CD4-positive, alpha-beta T cell treated with Interleukin-15 for 4 hours (primary cell): ENCODE measurements at places on chromosomes 7 and 10.

DNA sequence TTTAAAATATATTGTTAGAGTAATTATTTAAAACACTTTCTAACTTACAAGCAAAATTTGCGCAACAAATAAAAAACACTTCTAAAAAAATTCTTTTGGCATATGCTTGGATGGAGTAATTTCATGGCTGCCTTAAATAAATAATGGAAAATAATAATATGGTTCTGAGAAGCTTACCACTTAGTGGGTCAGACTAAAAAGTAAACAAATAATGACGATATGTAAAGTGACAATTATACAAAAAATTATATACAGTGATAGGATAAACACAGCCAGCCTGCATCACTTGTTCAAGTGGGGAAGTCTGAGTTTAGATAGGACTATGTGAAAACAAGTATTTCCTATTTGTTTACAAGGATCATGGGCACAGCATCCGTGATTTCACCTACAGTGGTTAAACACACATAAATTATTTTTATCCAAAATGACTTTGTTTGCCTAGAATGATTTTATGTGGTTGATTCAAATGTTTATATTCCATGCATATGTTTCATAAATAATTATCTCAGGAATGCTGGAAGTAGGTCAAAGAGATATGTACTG is 141.7 kb upstream of the SEMA3D start:
- no peak for DNase-seq

GRCh38 chr10:110535958-110536891 is 31.3 kb upstream of the SMC3 start:
- peak; percentile 72 for DNase-seq

- no peak for DNase-seq
Observed at GRCh38 chr7:80150611-80151273, 16.1 kb downstream of the GNAI1 start.

DNA sequence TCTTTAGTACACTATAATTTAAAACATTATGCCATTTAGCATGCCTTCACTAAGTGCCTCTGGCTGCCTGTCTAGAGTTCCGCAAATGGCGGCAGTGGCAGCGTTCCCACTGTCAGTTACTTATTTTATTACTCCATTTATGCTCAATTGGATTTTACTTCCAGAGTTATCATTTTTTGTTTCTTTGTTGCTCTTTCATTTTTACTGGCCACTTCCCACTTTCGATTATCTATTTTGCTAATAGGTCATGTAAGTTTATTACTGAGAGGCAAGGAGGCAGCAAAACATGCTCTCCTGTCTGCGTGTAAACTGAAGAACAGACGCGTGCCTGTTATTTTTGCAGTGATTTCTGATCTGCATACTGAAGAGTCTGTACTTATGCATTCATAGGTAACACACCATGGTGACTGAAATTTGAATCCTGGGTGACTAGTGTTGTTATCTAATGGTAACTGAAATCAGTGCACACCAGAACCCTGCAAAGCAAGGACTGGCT is 23.1 kb downstream of the KDM7A start:
- no peak for DNase-seq

- DNase-seq = no peak
Observed at GRCh38 chr10:124642088-124642710, 102.0 kb downstream of the FAM53B start.

- peak; percentile 74 for DNase-seq
Observed at GRCh38 chr7:150685219-150686029, at the start of gene GIMAP2. Gene GIMAP2, plus strand, starts transcription at chr7:150685706. Its CDS starts 1,354 bp downstream, at chr7:150687060.

- DNase-seq = no peak
Observed at GRCh38 chr10:75544993-75545706, 113.7 kb downstream of the LRMDA start.

- DNase-seq = no peak
Observed at GRCh38 chr7:145543242-145543641, 573.4 kb upstream of the CNTNAP2 start.

DNA sequence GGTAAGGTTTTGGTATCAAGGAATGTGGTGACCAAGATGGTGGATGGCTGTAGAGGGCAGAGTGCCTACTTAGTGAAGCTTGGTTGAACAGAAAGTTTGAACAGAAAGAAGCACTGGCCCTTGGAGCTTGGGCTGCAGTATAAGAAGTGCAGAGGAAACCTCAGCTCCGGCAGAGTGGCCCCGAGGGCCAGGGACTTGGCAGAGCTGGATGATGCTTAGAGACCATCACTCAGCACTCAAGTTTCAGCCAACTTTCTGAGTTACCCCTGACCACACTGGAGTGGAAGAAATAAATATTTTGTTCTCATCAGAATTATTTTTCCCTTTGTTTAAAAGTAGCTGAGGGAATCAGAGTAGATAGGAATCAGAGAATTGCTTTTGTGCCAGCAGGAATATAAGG is 336.7 kb downstream of the C7orf25 start:
- DNase-seq = no peak

DNA sequence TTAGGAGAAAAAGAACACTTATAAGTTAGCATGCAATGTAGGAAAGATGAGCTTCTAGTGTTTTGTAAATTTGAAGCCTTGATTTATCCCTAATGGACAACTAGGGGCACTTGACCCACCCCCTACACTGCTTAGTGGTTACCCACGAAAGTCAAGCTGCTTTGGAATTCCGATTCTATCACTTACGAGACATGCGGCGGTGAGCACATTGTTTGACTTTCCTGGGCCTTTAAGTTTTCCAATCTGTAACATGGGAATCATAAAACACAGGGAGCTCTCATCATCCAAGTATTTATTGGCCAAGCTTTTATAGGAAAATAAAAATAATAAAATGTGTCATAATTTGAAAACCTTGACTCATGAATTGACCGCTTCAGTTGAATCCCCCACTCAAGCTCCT is 78.7 kb upstream of the PDK4 start:
- no peak for DNase-seq

DNA sequence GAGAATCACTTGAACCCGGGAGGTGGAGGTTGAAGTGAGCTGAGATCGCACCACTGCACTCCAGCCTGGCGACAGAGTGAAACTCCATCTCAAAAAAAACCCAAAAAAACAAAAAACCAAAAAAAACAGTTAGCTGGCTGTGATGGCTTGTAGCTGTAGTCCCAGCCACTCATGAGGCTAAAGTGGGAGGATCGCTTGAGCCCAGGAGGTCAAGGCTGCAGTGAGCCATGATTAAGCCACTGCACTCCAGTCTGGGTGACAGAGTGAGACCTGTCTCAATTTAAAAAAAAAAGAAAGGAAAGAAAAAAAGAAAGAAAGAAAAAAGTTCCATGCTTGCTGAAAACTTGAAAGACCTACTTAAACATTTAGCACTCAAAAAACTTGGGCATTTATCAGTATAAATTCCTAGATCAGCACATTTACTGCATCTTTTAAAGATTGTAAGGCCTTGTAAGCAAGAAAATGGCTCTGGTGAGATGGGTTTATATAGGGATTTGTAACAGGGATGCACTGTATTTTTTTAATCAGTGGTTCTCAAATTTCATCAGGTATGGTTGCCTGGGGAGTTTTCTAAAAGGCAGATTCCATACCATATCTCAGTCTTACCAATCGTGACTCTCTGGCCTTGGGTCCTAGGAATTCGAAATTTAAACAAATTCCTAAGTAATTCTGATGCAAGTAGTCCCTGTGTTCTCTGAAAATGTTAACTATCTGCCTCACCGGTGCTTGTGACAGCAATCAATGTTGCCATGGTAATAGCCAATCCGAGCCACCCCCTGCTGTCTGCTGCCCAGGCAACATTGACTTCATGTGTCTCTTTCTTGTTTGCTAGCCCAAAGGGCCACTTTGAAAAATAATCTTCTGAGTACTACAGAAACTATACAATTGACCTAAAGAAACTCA is 11.5 kb upstream of the NT5C2 start:
- no peak for DNase-seq

DNA sequence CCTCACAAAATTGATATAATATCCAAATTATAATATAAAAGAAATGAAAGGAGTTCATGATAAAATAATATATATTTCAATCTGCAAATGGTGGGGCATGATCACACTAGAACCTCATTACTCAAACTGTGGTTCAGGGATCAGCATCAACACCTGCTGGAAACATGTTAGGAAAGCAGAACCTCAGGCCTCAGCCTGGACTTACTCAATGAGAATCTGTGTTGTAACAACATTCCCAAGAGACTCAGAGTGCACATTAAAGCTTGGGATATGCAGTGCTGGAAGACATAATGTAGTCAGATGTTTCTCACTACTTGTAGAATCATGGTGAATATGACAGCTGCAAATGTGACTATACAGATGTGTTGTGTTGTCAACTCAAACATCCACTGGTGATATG is 81.7 kb upstream of the ITPRID1 start:
- DNase-seq = no peak

DNA sequence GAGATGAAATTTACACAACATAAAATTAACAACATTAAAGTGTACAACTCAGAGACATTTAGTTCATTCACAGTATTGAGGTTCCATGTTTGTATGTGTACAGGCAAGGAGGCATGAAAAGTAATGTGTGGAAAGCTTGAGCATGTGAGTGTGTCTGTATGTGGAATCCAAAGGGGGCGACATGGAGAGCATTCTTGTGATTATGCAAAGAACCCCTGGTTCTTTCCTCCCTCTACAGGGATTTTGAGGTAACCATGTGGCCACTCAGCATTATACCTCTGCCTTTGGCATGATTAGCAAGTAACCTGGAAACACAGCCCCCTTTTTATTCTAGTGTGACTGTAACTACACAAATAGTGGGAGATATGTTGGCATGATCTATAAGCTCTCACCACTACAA is 21.0 kb downstream of the OR2F1 start:
- no peak for DNase-seq

DNA sequence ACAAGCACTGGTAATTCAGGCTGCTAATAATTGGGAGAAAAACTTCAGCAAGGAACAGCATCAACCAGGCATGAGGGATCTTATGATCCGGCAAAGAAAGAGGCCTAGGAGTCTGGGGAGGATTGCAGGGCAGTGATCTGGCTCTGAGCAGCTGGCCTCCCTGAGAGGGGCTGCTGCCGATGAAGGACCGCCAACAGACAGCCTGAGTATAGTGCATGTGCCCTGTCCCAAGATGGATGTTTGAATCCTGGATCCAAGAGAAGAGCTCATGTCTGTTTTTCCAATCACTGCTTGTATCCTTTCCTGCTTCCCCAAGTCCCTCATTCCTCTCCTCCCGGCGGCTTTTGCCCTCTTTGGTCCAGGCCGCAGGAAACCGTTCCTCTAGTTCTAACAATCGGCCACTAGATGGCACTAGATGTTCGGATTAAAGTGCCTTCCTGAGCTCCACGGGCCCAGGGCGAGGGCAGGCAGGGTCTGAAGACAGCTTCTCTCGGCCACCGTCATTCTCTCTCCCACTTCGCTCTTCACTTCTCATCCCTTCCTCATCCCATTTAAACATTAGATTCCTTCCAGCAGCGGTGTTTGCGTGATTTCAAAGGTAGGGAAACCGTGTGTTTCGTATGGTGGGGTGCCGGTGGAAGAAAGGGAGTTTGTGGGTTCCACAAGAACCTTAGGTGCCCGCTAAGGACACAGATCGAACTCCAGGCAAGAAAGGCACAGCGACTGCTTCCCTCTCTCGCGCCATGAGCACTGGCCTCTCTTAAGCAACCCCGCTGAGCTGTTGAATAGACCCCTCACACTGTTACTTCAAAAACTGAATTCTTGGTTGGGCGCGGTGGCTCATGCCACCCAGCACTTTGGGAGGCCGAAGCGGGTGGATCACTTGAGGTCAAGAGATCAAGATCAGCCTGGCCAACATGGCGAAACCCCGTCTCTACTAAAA is 82.4 kb downstream of the ADCYAP1R1 start:
- DNase-seq = peak; percentile 49

GRCh38 chr10:104577861-104578521 is 63.1 kb upstream of the SORCS3 start:
- DNase-seq = no peak

DNA sequence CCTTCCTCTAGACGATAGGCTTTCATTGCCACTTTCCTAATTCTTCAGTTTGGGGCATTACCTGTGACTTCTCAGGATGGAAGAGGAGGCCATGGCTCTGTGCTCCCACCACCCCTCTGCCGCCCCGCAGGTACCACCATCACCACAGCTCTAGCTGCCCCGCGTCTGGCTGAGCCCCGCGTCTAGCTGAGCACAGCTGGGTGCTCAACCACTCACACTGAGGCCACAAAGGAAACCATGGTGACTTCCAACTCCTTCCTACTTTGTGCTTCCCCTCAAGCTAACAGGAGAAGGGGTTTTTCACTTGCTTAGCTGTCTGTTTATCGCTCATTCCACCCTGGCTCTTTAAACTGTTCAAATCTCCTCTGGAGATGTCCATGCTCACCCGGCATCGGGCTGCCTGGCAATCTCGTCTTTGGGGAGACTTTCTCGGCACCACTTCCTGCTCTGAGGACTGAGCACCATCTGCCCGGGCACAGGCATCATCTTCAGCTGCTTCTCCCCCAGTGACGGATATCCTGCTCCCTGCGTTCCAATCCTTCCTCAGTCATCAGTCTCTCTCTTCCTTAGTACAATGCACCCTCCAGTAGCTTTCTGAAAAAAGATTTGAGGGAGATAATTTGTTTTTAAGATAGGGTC is 59.4 kb downstream of the MAD1L1 start:
- no peak for DNase-seq

- no peak for DNase-seq
Observed at GRCh38 chr7:136179154-136179553, 202.0 kb upstream of the MTPN start.

GRCh38 chr7:50349963-50350944 is 45.7 kb downstream of the IKZF1 start:
- peak; percentile 85 for DNase-seq

- no peak for DNase-seq
Observed at GRCh38 chr7:77935652-77936348, 137.2 kb downstream of the PHTF2 start.

- DNase-seq = no peak
Observed at GRCh38 chr10:20256969-20257368, 440.7 kb downstream of the PLXDC2 start.

GRCh38 chr7:18597754-18598153 is 102.2 kb downstream of the HDAC9 start:
- no peak for DNase-seq

DNA sequence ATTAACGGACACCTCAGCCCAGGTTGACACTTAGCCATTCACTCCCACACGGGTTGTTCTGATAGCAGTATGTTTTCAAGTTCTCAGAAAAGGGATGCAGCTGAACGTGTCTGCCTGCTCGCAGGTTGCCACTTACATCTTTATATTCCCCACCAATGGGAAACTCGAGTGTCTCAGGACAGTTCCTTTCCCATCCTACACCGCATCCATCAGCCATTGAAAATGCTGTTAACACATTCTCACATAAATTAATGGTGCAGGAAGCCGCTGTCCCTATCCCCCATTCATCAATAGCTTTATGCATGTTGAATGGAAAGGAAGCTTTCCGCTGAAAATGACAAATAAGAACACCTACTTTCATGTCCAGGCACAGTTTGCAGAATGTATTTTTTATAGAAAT is 1.7 kb upstream of the FGFR2 start:
- DNase-seq = no peak

- DNase-seq = no peak
Observed at GRCh38 chr10:78870458-78870857, 198.3 kb upstream of the ZMIZ1 start.

DNA sequence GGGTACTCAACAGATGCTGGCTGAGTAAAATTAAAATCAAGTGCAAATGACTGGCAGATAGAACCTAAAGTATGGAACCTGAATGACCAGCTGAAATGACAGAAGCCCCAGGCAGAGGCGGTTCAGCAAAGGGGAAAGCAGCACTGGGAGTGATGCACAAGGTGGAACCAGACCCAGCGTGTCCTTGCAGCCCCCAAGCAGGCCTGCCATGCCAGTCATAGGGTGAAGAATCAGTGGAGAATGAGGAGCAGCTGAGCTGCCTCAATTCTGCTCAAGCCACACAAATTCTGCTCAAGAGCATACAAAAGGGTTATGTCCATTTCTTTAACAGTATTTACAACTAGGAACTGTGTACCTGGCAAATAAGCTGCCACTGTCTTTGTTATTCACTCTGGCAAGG is 8.7 kb downstream of the ACTR1A start:
- no peak for DNase-seq

- no peak for DNase-seq
Observed at GRCh38 chr10:99693933-99694583, 34.7 kb downstream of the ENTPD7 start.
